AML-193 (cell line): ENCODE measurements at places on chromosomes 5 and 9.

- DNase-seq = no peak
Measured at GRCh38 chr9:107824556-107824955, 335.0 kb upstream of the KLF4 start.

DNA sequence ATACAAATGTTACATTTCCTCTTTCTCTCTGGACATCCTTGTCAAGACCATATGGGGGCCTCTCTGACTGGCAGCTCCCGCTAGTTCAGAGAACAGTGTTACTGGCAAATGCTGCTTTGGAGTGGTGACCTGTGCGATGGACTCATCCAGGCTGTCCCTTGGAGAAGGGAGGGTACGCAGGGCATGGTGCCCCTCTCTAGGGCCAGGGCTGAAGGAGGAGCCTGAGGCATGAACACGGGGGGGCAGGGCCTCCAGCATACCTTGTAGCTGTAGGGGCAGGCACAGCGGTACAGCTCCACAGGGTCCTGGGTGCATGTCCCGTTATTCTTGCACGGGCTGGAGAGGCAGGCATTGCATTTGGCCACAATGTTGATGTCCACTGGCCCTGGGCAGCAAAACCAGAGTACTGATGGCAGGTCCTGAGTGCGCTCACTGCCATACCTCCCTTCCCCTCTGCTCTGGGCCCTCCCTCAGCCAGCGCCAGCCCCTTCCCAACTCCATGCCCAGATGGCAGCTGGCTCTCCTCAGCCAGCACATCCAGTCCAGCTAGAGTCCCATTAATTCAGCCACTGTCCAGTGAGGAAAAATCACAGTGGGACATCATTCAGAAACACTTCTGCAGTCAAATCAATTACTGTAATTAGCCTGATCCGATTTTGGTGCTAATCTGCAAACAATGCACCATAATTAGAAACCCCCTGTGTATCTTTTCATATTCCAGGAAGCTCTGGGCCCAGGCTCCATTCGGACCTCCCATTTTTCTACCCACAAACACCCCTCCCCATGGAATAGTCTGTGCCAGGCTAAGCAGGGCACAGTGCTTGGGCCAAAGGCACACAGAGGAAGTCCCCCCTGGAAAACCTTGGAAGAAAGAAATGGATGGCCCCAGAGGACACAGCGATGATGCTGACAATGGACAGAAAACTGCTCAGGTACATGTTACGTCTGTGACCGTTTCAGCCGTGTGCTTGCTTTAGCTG lies 128.8 kb upstream of the PANK3 start:
- DNase-seq = no peak

GRCh38 chr5:116814626-116815385 lies 240.2 kb upstream of the SEMA6A start:
- DNase-seq = no peak

- DNase-seq = no peak
Measured at GRCh38 chr9:73125651-73126050, 26.0 kb upstream of the ANXA1 start.

- DNase-seq = no peak
Measured at GRCh38 chr5:14017904-14018303, 73.4 kb upstream of the DNAH5 start.

- DNase-seq = no peak
Measured at GRCh38 chr9:87465816-87466215, 31.9 kb upstream of the DAPK1 start.

GRCh38 chr5:10704949-10705621 lies 55.9 kb downstream of the DAP start:
- DNase-seq = peak; percentile 86

DNA sequence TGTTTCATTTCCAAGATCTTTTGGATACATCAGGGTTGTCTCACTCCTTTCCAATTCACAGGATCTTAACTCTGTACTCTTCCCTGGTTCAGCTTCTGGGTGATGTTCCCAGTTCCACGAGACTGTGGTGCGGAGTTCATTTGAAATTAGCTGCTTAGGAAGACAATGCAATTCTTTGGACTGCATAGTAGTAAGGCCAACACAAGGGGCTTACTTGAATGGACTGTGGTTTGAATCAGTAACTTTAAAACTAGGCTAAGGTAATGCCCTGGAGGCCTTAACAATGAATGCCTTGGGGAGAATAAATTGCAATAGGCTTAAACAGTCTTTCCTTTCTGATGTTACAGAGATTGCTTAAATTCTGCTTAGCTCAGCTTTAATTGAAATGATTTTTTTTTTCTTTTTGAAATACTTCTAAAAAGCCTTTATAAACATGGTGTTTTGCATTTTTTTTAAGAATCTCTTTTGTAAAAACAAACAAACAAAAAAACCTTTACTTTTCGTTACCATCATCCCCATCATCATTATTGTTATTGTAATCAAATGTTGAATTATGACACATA lies 133.8 kb upstream of the MEF2C start:
- DNase-seq = no peak

- DNase-seq = no peak
Measured at GRCh38 chr5:82417776-82418607, 139.8 kb upstream of the RPS23 start.

- no peak for DNase-seq
Measured at GRCh38 chr5:65255294-65255693, 226.4 kb downstream of the ADAMTS6 start.

DNA sequence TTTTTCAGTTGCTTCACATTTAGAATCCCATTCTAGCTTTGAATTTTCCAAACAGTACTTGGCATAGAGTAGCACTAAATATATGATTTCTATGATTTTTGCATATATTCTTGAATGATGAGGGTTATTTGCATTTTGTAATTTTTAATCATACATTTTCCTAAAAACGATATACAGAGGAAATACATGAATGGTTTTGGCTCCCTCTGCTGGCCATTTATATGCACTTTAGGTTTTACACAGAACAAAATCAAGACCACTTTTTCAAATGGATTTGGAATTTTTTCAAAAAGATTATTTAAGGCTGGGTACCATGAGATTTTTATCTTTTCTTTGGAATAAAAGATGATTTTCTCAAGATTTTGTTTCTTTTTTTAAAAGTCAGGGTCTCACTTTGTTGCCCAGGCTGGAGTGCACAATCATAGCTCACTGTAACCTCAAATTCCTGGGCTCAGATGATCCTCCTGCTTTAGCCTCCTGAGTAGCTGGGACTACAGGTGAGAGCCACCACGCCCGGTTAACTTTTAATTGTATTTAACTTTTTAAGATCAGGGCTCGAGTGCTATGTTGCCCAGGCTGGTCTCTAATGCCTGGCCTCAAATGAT lies 16.7 kb upstream of the COMMD10 start:
- peak; percentile 37 for DNase-seq

DNA sequence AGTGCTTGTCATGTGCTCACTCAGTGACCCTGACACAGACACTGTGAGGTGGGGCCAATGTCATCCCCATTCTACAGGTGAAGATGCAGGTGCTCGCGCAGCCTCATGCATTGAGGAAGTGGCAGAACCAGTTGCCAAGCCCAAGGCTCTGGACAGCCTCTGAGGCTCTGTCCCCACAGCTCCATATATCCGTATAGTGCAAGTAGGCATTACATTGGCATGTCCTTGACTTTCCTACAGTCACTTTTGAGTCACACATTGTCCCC lies 58.8 kb upstream of the ANGPTL2 start:
- DNase-seq = no peak

DNA sequence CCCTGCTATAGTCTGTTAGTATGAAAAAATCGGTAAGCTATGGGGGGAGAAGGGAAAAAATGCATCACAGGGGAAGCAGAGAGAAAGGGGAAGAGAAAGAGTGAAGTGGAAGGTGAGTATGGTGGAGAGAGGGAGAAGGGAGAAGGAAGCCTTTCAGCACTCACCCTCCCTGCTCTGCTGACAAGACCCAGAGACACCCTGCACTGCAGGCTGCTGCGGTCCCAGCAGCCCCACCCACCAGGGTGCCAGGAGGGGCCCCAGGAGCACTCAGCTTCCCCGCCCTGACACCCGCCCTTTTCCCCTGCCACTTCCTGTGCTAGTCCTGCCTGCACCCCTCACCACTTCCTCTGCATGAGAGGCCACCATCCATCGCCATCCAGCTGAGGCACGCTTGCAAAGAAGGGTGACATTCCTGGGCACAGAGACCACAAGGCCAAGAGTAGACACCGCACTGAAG lies 12.7 kb downstream of the STK10 start:
- peak; percentile 92 for DNase-seq

DNA sequence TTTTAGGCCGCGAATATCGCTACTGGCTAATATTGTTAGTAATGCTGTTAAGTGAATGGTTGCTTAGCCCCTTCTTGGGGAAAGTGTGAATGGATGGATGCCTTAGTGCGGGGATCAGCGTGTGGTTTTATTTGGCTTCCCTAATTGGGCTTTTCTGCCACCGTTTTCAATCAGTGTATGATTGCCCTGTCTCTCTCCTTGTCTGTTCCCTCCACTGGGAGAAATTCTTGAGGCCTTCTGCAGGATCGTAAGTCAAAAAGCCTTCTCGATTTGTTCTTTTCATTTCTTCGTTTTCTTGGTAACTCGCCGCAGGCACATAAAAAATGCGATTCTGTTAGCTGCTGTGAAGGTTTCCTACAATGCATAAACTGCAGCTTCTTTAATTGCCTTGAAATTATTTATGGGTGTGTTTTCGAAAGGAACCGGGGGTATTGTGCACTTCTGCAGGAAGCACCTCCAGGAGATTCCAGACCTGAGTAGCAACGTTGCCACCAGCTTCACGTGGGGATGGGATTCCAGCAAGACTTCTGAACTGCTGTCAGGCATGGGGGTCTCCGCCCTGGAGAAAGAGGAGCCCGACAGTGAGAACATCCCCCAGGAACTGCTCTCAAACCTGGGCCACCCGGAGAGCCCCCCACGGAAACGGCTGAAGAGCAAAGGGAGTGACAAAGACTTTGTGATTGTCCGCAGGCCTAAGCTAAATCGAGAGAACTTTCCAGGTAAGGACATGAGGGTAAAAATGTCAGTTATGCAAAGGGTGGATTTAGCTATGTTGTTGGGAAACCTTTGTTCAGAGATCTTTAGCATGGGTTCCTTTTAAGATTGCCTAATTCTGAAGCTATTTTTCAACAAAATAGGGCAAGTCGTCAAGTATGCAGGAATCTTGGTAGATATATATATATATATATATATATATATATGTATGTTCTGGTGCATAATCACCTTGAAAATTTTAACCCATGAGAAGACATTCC lies 700 bp downstream of the SKP2 start:
- peak; percentile 6 for DNase-seq

DNA sequence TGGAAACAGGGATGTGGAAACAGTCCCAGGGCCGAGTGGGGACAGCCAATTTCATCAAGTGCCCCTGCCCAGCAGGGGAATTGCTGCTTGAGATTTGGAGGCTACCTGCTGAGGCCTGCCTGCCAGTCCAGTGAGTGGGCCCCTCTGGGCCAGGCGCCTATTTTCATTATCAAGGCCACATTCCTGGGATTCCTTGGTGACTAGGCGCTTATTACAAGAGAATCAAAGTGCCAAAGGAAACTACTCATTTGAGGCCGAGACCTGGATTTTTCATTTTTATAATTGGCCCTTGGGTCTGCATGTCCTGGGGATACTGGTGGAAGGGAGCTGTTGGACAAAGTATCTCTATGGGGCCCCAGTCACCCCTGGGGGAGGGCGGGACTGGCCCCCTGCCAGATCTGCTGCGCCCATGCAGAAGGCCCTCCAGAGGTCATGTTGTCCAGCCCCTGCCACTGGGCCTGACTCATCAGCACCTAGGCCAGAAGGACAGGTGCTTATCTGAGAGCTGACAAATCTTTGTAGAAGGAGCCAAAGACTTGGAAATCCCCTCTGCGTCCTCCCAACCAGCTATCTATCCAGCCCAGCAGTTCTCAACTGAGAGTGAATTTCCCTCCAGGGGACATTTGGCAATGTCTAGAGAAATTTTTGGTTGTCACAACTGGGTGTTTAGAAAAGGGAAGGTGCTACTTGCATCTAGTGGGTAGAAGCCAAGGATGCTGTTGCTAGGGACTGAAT lies 45.6 kb downstream of the FOXI1 start:
- no peak for DNase-seq

DNA sequence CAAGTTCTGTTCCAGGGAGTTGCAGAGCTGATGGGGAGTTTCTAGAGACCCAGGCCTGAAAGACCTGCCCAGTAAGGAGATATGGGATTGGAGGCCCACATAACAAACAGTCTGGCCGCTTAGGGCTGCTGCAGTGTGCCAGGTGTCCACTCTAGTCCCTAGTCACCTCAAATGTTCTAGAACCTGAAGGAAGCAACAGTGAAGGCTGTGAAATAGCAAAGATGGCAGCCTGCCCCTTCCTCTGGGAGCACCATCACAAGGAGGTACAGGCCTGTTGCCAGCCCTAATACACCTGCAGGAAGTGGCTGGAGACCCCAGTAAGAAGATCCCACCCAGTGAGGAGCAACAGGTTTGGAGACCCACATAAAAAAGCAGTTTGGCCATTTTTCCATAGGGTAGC lies 783.8 kb upstream of the EDIL3 start:
- no peak for DNase-seq

- no peak for DNase-seq
Measured at GRCh38 chr9:38215465-38215864, 146.4 kb upstream of the SHB start.

DNA sequence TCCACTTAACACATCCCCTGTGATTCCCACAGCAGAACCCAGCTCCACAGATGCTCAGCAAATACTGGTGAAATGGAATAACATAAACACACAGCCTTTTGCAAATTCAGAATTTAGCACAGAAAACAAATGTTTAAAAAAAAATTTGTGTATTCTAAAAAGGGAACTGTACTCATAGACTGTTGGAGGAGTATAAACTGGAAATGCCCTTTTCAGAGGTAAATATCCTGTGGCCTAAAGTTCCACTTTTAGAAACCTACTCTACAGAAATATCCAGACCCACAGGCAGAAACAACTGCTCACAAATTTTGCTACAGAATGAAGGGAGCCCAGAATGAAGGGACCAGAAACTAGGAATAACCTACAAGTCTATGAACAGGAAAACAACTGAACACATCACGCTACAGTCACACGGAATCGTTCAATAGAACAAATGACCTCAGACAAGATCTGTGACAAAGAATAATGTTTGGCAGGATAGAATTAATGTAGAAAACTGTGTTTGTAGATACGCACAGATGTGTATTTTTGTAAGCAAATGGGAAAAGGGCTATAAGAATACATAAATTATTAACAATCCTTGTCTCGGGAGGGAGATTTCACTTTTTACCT lies 78.5 kb downstream of the SHB start:
- no peak for DNase-seq

DNA sequence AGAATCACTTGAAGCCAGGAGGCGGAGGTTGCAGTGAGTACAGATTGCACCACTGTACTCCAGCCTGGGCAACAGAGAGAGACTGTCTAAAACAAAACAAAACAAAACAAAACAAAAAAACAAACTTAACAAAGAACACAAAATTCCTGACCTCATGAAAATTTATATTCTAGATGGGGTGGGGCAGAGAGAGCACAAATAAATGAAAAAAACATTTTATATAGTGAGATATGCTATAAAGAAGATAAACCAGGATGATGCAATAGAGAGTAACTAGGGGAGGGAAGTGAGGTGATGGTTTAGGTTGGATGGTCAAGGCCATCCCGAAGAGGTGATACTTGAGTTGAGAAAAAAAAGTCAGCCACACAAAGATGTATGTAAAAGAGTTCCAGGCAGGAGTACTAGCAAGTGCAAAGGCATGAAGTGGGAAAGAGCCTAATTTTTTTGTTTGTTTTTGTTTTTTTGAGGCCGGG lies 10.2 kb upstream of the LARS1 start:
- DNase-seq = no peak

GRCh38 chr5:21688655-21689054 lies 1164.5 kb downstream of the CDH12 start:
- no peak for DNase-seq

- no peak for DNase-seq
Measured at GRCh38 chr9:93968451-93969327, 13.5 kb upstream of the BARX1 start.
